ENCODE measurements at places on chromosomes 3 and 15.

DNA sequence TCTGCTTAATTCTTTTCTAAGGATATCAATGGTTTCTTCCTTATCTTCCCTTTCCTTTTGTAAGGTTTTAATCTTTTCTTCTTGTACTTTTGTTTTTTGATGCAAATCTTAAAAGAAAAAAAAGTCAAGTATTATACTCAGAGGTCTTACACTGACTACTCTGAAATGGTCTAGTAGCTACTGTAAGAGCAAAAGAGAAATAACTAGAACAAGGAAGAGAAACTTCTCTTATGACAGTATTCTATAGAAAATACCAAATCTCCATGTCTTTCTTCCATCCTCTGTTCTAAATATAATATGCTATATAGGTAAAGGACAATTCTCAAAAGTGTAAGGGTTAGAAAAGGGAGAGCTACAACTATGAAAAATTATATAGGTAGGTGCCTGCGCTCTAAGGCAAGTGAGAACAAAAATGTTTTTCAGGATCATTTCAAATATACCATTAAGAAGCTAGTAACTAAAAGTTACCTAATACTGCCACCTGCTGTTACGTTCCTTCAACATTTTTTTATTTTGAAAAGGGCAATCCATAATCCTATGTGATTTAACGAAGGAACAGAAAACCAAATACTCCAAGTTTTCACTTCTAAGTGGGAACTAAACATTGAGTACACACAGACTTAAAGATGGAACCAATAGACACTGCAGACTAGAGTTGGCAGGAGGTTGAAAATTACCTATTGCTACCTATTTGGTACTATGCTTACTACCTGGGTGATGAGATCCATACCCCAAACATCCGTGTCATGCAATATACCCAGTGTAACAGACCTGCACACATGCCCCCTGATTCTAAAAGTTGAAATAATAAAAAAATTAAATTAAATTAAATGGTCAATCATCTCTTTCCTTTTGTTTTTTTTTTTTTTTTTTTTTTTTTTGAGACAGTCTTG is 36.7 kb downstream of the CIP2A start:
- DNase-seq: no peak

DNA sequence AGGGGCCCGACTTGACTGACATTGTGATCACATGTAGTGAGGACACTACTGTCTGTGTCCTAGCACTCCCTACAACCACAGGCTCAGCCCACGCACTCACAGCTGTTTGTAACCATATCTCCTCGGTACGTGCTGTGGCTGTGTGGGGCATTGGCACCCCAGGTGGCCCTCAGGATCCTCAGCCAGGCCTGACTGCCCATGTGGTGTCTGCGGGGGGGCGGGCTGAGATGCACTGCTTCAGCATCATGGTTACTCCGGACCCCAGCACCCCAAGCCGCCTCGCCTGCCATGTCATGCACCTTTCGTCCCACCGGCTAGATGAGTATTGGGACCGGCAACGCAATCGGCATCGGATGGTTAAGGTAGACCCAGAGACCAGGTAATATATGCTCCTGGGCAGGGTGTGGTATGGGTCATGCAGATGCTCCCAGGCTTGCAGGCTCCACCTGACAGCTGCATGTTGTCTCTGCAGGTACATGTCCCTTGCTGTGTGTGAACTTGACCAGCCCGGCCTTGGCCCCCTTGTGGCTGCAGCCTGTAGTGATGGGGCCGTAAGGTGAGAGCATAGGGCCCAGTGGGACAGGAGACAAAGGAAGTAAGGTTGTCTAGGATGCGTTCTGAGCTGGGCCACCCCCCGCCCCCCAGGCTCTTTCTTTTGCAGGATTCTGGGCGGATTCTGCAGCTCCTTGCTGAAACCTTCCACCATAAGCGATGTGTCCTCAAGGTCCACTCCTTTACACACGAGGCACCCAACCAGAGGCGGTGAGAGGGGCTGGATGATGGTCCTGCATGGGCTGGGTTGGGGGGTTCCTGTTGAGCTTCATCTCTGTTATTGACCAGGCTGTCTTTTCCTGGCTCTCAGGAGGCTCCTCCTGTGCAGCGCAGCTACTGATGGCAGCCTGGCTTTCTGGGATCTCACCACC is 4.4 kb downstream of the DALRD3 start:
- DNase-seq: no peak

DNA sequence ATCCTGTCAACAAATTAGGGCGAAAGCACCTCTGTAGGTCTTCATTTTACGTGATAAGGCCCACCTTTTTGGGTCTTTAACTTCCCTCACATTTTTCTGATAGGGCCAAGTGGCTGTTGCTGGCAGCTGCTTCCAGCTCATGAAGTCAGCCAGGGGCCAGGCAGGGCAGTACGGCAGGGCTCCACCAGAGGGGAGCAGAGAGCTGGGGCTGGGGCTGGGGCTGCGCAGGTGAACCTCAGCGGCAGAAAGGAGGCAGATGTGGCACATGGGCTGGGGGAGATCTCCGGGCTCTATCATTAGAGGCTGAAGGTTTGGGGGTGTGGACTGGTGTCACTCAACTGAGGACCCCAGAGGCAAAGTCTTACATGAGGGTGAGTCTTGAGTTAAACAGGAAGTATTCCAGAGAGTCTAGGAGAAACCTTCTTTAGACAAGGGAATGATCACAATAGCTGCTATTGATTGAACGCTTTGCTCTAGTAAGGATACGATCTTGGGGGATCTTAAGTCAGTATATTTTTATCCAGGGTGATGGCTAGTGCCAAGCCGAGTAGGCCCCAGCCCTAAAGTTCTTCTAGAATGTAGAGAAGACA is 62.8 kb upstream of the MEX3B start:
- DNase-seq: peak; percentile 59

DNA sequence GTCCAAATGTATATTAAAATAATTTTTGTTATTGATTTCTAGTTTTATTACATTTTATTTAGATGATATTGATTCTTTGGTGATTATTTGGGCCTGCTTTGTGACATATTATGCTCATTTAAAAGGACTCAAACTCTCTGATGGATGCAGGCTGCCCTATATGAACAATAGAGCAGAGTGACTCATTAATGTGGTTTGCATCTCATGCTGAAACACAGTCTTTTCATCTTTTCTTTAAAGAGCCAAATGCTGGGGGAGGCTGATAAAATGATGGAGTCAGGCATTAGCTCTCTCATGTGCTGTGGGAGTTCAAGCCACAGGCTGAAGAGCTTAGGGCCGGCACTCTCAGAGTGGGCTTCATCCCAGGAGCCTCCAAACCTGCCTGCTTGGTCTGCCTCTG is 7.2 kb downstream of the PLA1A start:
- DNase-seq: peak; percentile 1

DNA sequence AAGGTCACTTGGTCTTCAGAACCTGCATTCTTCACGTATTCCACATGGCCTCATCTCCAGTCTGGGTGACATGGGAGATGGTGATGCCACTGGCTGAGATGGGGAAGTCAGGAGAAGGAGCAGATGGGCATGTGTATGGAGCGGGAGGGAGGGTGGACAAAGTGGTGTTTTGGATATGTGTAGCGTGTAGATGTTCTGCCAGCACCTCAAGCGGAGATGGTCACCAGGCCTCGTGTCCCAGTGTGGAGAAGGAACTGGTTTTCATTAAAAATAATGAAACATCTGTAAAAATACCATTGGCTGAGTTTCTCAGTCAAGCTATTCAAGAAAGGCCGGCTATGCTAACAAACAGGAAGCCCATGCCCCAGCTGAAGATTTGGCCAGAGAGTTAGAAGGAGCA is 26.2 kb downstream of the LARP6 start:
- DNase-seq: no peak

- DNase-seq: peak; percentile 85
Observed at GRCh38 chr3:50264383-50264963, 4.5 kb upstream of the SEMA3B start.

- no peak for DNase-seq
Observed at GRCh38 chr3:141710121-141710520, 28.0 kb upstream of the RNF7 start.

- peak; percentile 96 for DNase-seq
Observed at GRCh38 chr3:165491487-165491886, 295.3 kb upstream of the SLITRK3 start.

DNA sequence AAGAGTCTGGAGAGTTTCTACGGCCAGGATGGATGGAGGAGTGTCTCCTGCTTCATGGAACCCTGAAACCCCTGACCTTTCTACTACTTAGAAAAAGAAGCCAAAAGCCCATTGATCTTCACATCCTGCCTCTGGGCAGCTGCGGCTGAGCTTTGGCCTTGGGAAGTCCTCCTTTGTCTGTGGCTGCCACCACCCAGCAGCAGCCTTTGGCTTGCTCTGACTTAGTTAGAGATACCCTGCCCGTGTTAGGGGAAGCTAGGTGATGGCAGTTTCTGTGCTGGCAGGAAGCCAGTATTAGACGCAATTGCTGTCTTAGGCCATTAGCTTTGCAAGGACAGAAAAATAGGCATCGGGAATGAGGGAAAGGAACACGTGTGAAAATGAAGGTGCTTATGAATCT is 18.8 kb downstream of the APH1B start:
- DNase-seq: no peak

GRCh38 chr3:53236112-53236841 is 19.5 kb downstream of the TKT start:
- DNase-seq: peak; percentile 68
